Right ventricle myocardium inferior (tissue), 1 donor: ENCODE measurements at places on chromosomes 6 and 20. TPM values are rescaled to one million over a fixed set of nuclear protein-coding genes. Genes with fewer than 3 reads are reported as not detected.

- DNase-seq: peak; percentile 83
Observed at GRCh38 chr6:35728683-35729678, 7.9 kb upstream of the ARMC12 start.

DNA sequence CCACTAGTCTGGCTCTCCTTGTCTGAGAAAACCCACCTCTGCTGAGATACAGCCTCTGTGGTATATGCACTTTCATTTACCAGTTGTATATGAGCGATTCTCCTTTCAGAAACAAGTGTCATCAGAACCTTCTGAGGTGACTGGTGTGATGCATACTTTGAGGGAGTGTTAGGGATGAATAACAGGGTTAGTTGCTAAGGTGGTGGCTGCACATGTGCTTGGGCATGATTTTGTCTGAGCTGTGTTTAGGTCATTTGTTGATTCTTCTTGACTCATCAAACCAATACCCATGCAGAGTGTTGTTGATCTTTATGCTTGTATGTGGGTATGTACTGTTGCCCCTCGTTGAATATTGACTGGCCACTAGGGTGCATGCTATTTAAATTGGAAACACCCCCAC is 25.7 kb downstream of the DTD1 start:
- no peak for DNase-seq

GRCh38 chr6:78749326-78749725 is 118.0 kb upstream of the IRAK1BP1 start:
- no peak for DNase-seq

DNA sequence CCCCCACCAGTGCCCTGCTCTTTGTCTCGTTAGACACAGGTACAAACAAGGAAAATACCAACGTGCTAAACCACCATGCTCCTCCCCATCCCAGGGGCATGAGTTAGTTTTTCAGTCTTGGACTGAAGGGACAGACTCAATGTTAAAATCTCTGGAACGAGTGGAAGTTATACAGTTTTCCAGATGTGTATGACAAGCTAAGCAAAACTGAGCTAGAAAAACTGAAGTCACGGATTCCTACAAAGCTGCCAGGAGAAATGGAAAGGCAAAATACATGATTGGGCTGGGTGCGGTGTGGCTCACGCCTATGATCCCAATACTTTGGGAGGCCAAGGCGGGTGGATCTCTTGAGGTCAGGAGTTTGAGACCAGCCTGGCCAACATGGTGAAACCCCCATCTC is 34.3 kb upstream of the QKI start:
- DNase-seq: no peak

DNA sequence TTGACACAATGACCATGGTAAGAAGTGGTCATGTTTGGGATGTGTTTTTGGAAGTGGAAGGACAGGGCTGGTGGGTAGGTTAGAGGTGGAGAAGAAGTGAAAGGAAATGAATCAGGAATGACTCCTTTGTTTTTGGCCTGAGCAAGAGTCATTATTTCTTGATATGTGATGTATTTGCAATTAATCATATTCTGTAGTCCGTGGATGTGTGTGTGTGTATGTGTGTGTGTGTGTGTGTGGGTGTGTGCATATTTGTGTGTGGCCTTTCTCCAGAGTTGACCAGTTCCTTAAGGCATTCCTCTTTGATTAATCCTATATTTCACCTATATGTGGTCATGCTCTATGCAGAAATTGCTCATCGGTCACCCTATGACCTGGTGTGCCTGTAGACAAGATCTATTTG is 130.7 kb downstream of the UTRN start:
- DNase-seq: no peak

- no peak for DNase-seq
Observed at GRCh38 chr20:9807136-9807535, 31.7 kb downstream of the PAK5 start.

DNA sequence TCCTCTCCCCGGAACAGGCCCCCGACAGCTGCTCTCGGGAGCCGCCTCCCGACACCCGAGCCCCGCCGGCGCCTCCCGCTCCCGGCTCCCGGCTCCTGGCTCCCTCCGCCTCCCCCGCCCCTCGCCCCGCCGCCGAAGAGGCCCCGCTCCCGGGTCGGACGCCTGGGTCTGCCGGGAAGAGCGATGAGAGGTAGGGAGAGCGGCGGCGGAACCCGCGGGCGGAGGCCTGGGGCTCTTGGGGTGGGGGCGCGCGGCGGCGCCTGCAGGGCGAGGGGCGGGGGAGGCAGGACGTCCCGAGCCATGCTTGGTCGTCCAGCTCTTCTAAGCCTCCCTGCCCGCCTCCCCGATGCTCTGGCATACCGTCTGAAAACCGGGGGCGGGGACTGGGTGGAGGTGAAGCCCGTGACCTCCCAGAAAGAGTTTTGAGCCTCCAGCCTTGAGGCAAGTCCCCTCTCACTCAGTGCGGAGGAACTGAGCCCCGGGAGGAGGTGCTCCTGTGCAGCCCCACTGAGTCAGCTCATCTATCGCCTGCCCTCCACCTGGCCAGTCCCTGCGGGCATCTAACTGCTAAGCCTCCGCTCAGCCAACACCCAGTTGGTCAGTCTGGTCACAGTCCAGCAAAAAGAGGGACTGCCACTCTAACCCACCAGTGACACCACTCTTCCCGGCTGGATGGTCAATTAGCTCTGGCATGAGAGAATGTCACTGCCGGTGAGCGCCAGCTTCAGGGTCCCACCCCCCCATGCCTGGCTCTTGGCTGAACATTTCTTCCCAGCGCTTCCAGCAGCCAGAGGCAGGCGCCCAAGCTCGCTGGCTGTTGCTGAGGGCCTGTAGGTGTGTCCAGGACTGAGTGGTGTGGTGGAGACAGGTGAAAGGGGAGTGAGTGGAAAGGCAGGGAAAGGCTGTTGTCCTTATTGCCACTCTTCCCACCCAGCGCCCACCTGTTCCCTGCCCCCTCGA is 482 bp downstream of the DDR1 start:
- no peak for DNase-seq

GRCh38 chr6:54801669-54802068 is 44.9 kb upstream of the FAM83B start:
- DNase-seq: no peak

GRCh38 chr20:37530696-37531095 is 3.0 kb upstream of the BLCAP start:
- DNase-seq: no peak

DNA sequence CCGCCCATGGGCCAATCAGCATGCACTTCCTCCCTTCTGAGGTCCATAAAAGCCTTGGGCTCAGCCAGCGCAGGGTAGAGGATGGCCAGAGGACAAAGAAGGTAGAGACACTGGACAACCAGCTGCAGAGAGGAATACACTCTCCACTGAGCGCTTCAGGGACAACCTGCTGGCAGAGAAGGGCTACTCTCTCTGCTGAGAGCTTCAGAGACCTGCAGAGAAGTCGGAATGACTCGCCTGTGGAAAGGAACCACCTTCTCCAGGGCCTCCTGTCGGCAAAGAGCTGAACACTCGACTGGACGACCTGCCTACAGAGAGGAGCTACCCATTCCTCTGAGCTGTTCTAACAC is 31.4 kb upstream of the SLA2 start:
- DNase-seq: no peak

DNA sequence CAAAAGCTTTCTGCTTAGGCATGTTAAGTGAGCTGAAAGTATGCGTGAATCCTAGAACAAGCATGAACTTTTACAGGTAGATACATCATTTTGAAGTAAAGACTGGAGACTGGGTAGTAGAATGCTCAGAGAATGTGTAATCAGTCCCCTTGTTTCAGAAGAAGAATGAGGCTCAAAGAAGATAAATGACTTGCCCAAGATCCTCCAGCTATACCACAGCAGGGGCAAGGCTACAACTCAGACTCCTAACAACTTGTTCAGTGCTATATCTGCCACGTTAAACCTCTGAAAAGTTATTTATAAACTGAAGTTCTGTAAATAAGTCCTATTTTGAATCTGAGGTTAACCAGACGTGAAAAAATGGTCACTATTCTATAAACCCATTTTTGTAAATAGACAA is 2.9 kb downstream of the RIPOR2 start:
- DNase-seq: no peak

- DNase-seq: no peak
Observed at GRCh38 chr6:75266716-75267291, 17.8 kb downstream of the TMEM30A start.

DNA sequence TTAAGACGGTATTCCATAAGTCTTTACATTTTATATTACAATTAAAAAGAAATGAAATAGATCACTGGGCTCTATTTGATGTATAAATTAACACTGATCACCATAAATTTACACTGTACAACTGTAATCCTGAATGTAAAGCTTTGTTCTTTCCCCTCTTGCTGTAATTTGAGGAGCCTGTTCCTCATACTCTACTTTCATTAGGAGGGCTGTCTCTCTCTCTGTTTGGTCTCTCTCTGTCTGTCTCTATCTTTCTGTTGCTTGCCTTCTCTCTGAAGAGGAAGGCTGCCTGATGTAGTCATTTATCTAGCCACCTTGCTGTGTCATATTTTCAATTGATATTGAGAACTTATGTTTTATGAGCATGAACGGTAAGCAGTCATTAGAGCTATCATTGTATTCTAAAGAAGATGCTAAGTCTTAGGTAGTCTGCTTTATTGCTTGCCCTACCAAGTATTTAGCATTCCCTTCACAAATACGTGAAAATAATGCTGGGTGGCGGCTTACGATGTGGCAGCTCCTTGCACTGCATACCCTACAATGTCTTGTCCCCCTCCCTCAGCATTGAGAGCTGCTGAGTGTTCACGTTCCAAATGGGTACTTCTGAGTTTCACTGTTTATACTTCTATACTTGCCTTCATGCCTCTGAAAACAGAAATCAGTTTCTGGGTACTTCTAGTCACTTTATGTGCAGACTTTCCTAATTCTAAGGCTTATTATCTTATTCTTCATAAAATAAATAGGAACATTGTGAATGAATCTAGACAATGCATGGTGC is 205.5 kb downstream of the NKAIN2 start:
- no peak for DNase-seq

DNA sequence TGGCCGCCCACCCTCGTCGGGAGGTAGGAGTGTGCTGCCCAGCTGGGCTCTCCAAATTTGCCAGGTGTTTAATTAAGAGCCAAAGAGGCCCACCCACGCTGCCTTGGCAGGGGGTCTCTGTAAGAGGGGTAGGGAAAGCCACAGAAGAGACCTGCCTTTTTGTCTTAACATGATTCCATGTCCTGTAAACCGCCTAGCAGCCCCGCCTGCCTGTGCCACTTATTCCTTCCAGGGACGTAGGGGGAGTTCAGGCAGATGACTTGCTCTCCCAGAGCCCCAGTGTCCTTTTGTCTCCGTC is 2.1 kb downstream of the FAM210B start:
- no peak for DNase-seq

DNA sequence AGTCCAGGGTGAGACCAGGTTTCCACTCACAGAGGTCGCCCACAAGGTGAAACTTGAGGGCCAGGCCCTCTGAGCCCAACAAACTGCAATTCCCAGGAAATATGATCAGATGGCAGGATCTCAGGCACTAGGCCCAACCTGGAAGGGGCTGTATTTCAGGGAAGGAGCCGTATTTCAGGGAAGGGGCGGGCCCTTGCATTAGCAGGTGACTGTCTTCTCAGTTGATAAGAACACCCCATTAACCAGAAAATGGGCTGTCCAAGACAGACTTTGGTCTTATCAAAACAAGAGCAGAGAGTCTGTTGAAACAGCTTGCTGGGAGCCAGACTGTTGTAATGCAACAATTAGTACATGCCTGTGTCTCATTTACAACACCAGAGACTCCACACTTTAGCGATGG is 10.9 kb upstream of the BNIP5 start:
- DNase-seq: no peak

DNA sequence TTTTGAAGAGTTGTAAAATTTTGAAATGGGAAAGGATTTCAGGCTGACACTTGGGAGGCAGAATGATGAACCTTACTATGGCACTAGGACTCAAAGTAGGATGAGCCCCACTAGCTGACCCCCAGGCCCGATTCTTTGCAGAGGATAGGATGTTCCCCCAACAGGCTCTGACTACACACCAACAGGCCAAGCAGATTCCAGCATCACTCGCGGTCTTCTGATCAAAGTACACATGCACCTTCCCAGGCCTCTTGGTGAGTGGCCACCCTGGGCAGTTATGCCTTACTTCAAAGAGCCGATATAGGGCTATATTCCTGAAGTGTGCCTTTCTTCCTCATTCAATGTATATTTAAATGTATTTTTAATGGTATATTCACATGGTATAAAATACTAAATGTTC is 117.6 kb upstream of the TMEM181 start:
- DNase-seq: no peak

DNA sequence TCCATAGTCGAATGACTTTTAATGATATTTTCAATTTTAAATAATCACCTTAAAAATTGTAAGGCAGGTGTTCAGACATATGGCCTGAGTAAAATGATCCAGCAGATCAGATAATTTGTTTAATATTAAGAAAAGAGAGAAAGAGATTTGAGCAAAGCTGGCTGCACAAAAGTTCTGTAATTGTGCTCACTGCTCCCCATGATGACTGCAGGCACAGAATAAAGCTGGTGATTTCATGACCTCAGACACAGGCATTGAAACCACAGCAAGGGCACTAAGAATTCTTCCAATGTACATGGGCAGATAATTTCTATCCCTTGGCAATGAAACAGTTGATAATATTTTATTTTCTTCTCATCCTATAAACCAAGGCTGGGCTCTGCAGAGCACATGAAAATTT is 553.1 kb downstream of the NKAIN2 start:
- DNase-seq: no peak

DNA sequence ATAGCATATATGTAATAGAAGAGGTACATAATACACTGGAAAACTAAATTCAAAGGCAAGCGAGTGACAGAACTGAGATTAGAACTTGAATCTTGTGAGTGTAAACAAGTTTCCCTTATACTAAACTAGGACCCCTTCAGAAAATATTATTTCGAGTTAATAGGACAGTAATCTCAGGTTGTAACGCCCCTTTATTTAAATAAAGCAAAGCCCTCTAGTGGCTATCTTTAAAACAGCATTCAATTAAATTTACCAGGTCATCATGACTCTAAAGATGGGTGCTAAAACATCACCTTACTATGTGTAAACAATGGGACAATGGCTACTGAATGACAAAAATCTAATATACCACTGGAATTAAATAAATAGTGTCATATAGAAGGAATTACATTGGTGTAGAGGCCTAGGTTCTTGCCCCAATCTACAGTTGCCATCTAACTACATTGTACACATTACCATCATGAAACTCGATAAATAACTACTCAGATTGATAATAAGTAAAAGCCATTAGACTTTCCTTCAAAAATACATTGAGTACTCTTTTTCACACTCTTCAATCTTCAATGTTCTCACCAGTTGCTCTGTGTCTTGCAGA is 255.4 kb upstream of the IRAK1BP1 start:
- DNase-seq: no peak

GRCh38 chr6:137097057-137097456 is 52.3 kb upstream of the IL20RA start:
- DNase-seq: no peak

GRCh38 chr6:37069639-37070038 is 64.2 kb downstream of the FGD2 start:
- DNase-seq: no peak

The C6orf141 gene
- total RNA-seq: not detected

The CLVS2 gene
- not detected for total RNA-seq

The HCRTR2 gene
- not detected for total RNA-seq

The NRM gene
- 5.7 TPM for total RNA-seq

The HRH3 gene
- not detected for total RNA-seq

The RAET1E gene
- total RNA-seq: 0.27 TPM

The LCA5 gene
- 2.2 TPM for total RNA-seq
